Femur (tissue), 1 donor: ENCODE measurements at places on chromosomes 1 and 21.

GRCh38 chr1:196623079-196623478 is 14.8 kb upstream of the KCNT2 start:
- DNase-seq = no peak

DNA sequence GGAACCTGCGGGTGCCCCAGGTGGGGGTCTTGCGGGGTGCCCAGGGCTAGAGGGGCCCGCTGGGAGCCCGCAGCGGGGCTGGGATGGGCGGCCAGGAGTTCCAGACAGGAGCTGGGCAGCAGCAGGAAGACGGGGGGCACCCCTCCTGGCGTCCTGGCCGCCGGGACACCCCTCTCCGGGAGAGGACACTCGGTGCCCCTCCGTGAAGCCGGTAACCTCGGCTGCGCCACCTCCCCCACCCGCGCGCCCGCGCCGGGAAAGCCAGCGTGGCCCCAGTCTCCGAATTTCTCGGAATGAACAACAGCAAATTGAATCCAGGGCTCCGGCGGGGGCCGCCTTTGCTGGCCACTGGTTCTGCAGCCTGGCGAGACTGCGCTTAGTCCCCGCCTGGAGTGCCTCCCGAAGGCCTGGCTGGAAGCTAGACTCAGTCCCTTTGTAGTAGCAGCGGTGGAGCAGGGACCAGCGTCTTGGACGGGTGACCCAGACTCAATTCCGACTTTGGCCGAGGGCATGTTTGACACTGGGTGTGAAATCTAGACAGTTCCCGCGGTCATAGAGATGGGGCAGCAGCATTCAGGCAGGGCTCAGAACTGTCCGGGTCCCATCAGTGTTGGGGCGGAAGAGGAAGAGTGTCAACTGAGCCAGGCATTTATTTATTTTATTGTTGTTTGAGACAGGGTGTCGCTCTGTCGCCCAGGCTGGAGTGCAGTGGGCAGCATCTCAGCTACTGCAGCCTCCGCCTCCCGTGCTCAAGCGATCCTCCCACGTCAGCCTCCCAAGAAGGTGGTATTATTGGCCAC is 773 bp downstream of the IFNGR2 start:
- DNase-seq = peak; percentile 84

DNA sequence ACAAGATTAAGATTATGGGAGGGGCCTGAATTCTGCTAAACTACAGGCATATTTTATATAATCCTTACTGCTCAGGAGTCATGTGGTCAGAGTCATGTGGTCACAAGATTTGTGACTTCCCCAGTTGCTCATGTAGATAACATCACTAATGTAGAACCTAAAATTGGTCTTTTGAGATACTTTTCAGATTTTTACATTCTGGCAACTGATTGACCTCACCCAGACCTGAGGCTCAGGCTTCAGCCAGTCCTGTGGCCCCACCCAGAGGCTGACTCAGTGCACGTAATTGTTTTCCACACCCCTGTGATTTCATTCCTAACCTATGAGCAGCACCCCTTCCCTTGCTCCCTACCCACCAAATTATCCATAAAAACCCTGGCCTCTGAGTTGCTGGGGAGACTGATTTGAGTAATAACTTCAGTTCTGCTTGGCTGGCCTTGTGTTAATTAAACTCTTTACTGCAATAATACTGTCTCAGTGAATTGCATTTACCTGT is 41.7 kb upstream of the ZNF326 start:
- no peak for DNase-seq

GRCh38 chr1:35097224-35097623 is 18.0 kb downstream of the ZMYM1 start:
- DNase-seq = no peak

GRCh38 chr1:16905110-16905867 is 9.5 kb downstream of the RNU1-2 start:
- DNase-seq = peak; percentile 58

- DNase-seq = no peak
These were observed 4.5 kb upstream of the TRABD2B start for GRCh38 chr1:48001696-48002095.

GRCh38 chr1:223129229-223129901 is 13.7 kb downstream of the TLR5 start:
- DNase-seq = peak; percentile 80

GRCh38 chr21:38396325-38396724 is 102.0 kb downstream of the ERG start:
- DNase-seq = no peak

GRCh38 chr21:45093035-45093532 is 18.7 kb downstream of the ADARB1 start:
- no peak for DNase-seq

DNA sequence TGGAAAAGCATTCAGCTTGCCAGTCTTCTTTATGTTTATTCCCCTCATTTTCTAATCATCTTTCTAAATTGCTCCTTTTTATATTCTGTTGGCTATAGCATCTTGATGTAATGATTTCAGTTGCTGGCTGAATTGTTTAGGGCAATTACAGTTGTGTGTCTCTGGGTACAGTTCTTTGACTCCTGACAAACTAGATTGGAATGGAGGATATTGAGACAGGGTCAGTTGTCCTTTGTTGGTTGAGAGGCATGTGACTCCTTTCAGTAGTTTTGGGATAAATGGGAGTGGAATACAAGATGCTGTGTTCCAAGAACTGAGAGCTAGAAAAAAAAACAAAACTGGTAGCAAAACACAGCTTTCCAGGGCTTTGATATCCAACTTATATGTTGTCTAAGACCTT is 1.5 kb downstream of the CENPF start:
- DNase-seq = no peak

DNA sequence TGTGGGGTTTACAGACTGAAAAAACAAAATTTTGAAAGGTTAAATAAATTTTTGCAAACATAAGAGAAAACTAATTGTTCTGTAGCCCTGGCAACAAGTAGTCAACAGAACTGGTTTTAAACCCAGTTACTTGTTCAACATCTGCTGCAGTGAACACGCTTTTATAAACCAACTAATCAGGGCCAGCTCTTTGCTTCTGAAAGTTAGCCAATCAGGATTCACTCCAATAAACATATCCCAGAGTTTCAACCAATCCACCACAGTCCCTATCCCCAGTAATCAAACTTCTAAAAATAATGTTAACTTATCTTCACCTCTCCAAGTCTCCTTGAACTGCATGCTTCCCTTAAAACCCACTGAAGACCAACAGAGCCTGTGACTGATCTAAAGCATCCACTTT is 306.6 kb downstream of the CTH start:
- no peak for DNase-seq

GRCh38 chr21:27363719-27364477 is 397.0 kb upstream of the ADAMTS5 start:
- DNase-seq = no peak

GRCh38 chr1:11342621-11343032 is 69.6 kb downstream of the UBIAD1 start:
- peak; percentile 43 for DNase-seq

- no peak for DNase-seq
These were observed 441.3 kb upstream of the DEPDC1 start for GRCh38 chr1:68938051-68938666.

GRCh38 chr1:237681210-237681609 is 209.5 kb downstream of the ZP4 start:
- DNase-seq = peak; percentile 24

DNA sequence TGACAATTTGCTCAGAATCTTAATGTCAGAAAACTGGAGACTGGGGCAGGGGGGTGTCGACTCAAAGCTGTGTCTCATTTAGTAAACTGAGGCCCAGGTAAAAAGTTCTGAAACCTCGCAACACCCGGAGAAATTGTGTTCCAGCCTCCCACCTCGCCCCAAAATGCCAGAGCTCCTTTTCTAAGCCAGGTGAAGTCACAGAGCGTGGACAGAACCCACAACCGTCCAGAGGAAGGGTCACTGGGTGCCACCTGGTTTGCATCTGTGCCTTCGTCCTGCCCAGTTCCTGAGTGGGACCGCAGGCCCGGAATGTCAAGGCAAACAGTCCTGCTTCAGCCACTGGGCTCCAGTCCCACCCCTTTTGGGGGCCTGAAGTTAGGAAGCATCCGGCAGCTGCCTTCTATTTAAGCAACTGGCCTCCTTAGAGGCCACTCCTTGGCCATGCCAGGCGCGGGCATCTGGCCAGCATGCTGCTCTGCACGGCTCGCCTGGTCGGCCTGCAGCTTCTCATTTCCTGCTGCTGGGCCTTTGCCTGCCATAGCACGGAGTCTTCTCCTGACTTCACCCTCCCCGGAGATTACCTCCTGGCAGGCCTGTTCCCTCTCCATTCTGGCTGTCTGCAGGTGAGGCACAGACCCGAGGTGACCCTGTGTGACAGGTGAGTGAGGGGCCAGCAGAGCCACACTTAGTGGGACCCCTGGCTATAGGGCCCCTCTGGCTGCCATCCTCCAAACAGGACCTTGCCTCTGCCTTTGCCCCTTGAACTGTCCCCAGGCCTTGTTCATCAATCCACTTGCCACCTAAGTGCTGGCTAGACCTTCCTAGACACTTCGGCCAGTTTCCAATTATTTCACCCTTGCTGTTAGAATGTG is at the start of gene TAS1R1:
Gene TAS1R1 (plus strand): TSS at position 401 of the 872 bp plus-strand sequence. CDS start 67 bp downstream, at position 468.
- DNase-seq = peak; percentile 78

- no peak for DNase-seq
These were observed 89.3 kb upstream of the EDEM3 start for GRCh38 chr1:184843732-184844495.

- DNase-seq = no peak
These were observed 23.7 kb downstream of the CD1D start for GRCh38 chr1:158204458-158204827.

DNA sequence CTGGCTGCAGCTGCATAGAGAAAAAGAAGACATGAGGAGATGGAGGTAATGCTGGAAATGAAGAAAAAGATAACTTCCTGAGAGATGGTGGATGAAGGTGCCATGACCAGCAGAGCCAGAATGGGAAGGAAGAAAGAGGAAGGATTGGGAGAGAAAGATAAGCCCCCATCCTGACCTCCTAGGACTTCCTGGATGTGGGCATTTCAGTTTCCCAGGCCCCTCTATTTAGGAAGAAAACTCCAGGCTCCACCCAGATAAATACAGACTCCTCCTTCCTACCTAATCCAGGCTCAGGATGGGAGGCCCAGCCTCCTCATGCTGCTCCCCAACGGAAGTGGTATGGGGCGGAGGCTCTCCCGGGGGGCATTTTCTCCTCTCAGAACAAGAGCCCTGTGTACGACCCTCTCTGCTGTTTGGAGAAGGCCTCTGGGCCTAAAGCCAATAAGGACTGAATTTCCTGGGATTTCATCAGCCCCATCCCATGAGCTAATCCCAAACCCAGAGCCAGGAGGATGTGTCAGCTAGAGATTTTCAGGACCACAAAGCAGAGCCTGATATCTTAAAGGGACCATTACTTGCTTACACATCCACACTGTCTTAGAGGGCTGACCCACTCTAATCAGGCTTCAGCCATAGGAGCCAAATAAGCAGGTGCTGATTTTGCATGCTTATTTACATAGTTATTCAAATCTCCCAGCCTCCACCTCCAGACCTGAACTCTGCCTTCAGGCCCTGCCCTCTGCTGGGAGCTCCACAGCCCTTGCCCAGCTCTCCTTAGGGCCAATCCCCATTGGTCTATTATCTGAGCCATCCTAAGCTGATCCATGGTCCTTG is 5.1 kb upstream of the ARHGEF2 start:
- peak; percentile 89 for DNase-seq

DNA sequence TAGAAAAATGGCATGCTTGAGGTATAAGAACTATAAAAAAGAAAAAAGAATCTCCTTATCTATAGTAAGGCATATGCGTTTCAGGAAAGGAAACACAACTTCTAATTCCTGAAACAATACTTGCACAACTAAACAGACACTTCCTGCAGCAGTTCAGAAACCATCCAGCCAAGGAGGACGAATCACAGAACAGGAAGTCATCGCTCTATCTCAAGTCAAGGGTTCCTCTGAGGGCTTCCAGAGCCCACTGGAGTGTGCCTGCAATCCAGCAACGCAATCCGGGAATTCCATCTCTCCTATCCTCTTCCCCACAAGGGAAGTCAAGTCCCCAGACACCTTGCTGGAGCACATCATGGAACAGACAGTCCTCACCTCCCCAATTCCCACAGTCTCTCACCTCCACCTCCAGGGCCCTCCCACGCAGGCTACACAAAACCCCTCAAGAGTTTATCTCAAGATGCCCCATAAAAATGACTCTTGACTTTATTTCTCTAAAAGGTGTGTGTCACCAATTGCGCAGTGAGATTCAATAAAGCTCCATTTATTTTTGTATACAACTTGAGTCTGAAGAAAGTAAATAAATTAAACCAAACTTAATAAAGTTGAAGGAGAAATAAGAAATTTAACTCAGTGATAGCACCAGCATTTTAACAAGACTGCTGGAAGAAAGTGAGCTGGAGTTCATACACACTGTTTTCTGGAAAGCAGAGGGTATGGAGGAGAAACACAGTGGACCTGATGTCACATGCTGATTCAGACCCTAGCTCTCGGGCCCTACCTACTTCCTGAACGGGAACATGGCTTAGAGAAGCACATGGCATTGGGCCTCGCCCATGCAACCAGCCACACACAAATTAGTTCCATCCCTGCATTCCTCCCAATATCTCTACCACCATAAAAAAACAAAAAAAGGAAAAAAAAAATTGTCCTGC is 39.9 kb downstream of the SIPA1L2 start:
- DNase-seq = no peak

DNA sequence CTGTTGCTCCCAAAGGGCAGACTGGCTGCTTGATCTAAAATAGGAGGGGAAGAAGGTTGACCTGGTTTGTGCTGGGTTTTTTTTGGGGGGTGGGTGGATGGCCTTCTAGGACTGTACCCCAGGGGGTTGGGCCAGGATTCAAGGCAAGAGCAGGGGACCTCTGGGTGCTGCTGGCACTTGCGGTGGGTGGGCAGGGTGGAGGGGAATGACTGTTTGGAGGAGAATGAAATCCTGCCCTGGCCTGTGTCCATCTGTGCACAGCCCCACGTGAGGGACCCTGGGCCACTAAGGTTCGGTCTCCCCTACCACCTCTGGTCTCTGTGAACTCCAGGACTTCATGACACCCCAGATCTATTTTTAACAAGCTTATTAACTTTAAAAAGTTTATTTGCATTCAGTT is 414.2 kb downstream of the PTPRU start:
- DNase-seq = no peak

DNA sequence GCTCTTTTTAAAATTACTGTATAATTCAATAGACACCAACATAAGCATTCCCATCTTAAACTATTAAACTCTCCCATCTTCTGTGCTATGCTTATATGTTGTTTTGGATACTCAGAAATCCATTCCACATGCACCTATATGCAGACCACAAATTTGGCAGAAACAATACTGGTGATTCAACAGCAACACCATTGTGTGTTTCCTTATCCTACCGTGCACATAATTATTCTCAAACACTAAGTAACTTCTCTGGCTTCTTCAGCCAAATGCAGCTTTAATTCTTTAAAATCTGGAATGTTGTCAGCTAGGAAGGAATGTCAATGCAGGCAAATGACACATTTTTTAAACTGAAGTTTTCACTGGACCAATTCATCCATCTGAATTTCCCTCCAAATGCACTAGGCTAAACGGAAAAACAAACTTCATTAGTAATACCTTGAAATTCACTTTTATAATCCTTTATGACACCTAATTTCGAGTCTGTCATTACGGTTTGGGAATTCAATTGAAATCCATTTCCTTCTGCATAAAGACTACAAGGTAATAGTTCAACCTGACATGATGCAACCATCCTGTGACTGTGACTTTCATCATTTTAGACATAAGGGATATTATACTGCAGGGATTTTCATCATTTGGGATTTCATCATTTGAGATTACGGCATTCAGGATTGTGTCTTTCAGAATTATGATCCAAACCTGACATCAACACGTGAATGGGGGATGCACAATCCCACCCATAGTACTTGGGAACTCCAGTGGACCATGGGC is 308.5 kb downstream of the LTN1 start:
- no peak for DNase-seq

GRCh38 chr21:46532080-46532479 is 72.8 kb downstream of the S100B start:
- DNase-seq = no peak
